ENCODE measurements at places on chromosomes 4 and X. TPM values are rescaled to one million over a fixed set of nuclear protein-coding genes. Genes with fewer than 3 reads are reported as not detected.

GLRA3 gene
- total RNA-seq, result not detected

COX7B2 gene
- total RNA-seq, result not detected

EPHA5 gene
- total RNA-seq, result 5.1 TPM

CTAG1B gene
- total RNA-seq, result not detected

FRMD7 gene
- not detected for total RNA-seq

MYOZ2 gene
- total RNA-seq, result 547 TPM

DCAF4L1 gene
- total RNA-seq, result 0.15 TPM

HTR2C gene
- total RNA-seq, result not detected

TMPRSS11F gene
- not detected for total RNA-seq

IL2RG gene
- total RNA-seq, result 1.8 TPM

- no peak for DNase-seq
These were observed 102.2 kb upstream of the NKX1-1 start for GRCh38 chr4:1508161-1509160.

DNA sequence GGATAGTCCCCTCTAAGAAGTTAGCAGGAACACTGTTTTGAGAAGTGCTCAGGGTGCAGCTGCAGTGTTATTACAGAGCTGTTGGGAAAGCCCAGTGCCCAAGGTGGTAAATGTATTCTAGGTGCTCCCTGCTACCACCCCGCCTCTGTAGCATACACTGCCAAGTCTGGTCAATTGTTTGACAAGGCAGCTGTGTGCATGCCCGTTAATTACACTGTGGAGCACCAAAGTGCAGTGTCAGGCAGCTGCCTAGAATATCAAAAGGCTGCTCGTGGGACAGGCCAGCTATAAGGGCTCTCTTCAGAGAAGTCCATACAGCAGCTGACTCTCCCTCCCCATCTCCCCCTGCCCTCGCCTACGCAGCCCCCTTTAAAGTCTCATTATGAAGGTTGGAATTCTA is 99.9 kb upstream of the KLHL13 start:
- no peak for DNase-seq

DNA sequence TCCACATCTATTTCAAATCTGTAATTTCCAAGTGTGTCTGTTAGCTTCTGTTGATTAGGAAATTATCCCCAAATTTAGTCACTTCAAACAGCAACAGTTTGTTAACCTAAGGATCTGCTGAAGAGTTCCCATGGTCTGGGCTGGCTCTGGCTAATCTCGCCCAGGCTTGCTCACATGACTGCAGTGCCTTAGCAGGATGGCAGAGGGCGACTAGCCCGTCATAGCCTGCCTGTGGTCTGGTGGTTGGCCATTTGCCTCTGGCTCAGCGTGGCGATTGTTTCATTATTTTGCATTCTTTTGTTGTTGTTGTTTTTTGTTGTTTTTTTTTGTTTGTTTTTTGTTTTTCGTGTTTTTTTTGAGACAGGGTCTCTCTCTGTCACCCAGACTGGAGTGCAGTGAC is 264.0 kb downstream of the TRIML1 start:
- no peak for DNase-seq

GRCh38 chrX:54529552-54530356 is at the start of gene GNL3L:
GNL3L (plus strand) TSS chrX:54530219; CDS start chrX:54532567, 2,348 bp downstream.
- DNase-seq, result peak; percentile 89

- DNase-seq, result no peak
These were observed 1.5 kb upstream of the SCARB2 start for GRCh38 chr4:76215077-76215476.

DNA sequence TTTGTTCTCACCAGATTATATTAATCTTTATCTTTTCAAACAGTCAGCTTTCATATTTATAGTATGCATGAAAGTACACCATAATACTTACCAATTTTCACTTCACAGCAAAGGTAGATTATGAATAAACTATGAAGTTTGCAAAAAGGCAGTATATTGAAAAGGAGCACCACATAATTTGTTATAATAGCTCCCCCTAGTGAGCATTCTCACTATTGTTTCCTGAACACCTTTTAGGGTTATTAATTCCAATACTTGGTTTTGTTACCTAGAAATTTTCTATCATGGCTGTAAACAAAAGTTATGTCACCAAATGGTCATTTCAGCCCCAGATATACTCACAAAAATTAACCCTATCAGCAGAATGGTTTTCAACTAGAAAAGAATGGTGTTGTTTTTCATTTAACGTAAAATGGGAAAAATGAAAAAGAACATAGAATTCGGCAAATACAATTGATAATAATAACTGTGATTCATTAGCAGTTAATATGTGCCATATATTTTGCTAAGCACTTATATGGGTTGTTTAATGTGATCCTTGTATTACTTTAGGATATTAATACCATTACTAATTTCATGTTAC is 30.2 kb upstream of the NKX6-1 start:
- DNase-seq, result no peak

GRCh38 chr4:169136330-169136729 is 126.3 kb upstream of the CBR4 start:
- DNase-seq, result no peak

DNA sequence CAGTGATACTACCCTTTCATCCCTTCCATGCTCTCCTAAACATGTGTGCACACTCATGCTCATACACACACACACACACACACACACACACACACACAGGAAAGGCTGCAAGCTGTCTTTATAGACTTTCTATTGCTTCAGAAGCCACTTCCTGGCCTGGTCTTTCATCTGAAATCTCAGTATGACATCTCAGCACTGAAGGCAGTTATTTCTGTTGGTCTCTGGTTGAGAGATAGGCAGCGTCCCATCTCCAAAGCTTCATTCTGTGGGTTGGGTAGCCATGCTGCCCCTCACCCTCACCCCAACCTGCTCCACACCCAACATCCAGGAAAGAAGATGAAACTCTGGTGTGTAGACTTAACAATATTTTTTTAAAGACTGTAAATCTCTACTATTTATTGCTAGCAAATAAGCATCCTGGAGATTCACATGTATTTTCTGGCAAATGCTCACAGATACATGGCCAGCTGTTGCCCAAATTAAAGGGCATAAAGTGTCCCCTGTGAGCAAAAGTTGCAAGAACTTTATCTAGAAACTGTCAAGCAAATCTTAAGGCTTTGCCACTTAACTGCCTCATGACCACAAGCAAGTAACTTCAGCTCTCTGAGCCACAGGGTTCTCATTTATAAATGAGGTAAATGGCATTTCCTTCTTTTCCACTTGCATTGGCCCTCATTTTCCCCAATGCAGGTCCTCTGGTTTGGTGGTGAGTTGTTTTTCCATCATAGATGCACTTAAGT is 189.8 kb upstream of the AFF2 start:
- DNase-seq, result no peak

DNA sequence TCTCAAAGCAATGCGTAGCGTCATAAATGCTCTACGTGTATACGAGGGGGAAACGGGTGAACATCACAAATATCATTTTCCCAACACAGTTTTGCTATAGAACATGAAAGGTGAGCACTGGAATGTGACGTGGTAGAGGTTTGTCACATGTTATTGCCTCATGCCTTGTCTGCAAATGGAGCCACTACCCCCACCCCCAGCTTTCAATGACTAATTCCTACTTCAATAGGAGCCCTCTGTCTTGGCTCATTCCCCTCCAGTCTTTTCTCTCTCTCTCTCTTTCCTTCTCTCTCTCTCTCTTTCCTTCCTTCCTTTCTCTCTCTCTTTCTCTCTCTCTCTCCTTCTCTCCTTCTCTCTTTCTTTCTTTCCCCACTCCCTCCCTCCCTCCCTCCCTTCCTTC is 127.0 kb downstream of the STOX2 start:
- no peak for DNase-seq

DNA sequence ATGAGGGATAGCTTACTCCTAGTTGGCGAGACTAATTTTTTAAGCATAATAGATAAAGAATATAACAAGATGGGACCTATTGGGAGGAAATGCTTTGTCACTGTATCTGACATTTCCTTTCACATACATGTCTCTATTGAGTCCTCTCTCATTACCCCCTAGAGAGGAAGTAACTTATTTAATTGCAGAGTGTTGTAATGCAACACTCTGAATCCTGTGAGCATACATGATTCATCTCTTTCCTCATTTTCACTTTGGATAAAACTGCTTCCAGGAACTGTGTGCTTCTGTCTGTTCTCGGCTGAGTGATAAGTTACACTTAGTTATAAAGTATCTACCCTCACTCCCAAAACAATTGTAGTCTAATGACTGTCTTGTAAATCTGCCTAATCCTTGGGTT is 266.1 kb upstream of the ANXA10 start:
- DNase-seq, result no peak

GRCh38 chr4:821181-821591 is 4.7 kb downstream of the CPLX1 start:
- no peak for DNase-seq

DNA sequence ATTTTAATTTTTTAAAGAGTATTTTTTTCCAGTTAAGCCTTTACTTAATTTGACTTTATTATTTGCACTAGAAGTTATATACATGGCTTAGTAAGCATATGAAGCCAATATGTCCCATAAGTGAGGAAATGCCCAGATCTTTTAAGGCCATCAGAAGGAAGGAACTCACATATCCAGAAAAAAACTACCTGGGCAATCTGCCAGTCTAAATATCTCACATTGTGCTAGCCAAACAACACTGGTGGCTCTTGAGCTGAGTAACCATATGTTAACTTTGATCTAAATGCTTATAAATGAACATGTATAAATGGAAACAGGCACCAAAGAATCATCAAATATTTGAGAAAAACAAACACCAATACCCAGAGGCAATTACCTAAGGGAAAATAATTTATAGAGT is 138.6 kb upstream of the APOOL start:
- no peak for DNase-seq

All from left cardiac atrium (tissue), 4 donors.